ENCODE measurements at places on chromosomes 7 and 10.
A peak's percentile ranks its signal among the peaks of the same experiment; 100 is the strongest.

GRCh38 chr10:118112543-118113125, 65.9 kb upstream of the RAB11FIP2 start:
- no peak for DNase-seq

DNA sequence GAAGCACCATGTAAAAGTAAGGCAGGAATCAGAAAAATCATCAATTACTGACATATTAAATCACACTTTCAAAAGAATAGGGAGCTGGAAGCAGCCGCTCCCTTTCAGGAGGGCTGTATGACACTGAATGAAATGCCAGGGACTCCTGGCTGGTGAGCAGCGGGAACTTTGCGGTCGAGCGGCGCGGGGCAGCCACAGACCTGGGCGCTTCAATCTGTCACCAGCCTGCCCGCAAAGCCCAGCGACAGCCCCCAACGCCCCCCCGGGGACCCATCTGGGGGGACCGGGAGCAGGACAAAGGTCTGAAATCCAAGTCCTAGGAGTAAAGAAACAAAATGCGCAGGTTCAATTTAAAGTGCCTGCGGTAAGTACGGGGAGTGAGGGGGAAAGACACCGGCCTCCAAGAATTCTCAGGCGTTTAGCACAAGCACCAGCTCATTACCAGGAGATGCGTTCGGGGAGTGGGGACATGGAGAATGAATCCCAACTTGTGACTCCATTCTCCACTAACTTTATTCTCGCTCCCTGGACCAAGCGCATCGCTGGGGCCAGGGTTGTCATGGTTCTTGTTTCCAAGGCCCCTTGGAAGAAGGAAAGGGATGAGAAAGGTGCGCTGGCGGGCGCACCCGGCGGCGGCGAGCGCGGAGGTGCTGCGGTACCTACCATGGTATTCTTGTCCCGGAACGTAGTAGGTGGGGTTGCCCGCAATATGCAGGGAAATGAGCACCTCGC, 824 bp downstream of the RELN start:
- DNase-seq, result no peak

DNA sequence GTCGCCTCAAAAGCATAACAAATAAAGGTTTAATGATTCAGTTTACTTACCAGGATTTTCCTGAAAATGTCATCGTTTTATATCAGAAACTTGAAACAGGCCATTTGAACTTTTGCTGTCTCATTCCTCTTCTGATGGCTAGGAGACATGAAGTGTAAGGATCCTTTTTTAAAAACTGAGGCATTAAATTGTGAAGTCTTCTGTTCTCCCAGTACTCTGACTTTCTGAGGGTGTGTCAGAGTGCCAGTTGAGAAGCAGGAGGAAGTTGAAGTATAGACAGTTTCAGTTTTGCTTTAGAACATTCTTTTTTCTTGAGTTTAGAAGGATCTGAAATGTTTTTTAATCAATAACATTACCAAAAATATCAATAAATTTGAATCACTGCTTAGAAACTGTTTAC, at the start of gene SAMD9L:
Gene SAMD9L (minus strand): TSS at position 242 of the 400 bp plus-strand sequence. CDS start 12,414 bp downstream, outside the sequence.
- DNase-seq, result peak; percentile 69

GRCh38 chr7:55052081-55052480, 33.3 kb downstream of the EGFR start:
- DNase-seq, result no peak

- no peak for DNase-seq
These were observed 296.4 kb upstream of the MKLN1 start for GRCh38 chr7:131031099-131031868.

DNA sequence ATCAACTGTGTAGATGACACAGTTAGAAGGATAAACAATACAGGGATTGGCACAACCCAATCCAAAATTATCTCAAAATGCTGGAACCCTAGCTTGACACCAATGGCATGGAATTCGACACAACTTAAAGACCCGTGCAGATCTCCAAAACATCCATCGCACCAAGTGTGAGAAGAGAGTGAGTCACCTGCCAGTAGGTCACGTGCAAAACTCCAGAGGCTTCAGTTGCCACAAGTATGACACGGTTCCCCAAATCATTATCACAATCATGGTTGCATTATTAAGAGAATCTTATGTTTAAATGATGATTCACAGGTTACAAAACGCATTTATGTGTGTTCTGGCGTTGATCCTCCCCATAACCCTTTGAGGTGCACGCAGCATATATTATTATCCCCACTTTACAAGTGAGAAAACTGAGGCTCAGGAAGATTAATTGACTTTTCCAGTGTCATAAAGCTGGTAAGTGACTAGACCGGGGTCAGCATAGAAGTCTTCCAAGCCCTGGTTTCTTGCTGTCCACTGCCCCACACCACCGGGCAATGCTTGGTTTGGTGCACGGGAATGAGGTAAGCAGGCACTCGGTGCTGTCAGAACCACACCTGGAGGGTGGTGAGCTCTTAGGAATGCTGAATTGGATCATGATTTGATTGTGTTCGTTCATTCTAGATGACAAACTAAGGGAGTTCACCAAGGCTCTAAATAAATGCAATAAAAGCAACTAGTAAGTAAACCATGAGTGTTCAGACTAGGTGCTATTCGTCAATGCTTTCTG, 23.6 kb upstream of the STK17A start:
- no peak for DNase-seq

DNA sequence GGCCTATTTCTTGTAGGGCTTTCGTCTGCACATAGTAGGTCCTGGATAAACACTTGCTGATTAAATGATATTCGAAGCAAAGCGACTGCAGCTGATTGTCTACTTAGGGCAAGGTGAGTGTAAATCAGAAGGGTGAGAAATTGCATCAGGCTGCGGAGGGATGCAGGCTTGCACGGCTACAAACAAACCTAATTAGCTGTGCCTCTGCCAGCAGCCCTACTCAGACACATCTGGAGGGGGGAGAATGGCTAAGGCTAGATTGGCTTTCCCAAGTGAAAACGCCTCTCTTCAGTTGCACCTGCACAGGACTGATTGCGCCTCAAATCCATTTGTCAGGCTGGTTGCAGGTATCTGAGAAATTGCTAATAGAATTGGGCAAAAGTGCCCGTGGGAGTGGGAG, 247.5 kb downstream of the DPP6 start:
- DNase-seq, result no peak

- no peak for DNase-seq
These were observed 41.4 kb downstream of the MYO1G start for GRCh38 chr7:44937426-44937825.

Measured in NAMALWA (cell line).